Cardiac muscle cell (in vitro differentiated cells and primary cell): ENCODE measurements at places on chromosomes 7 and 10.

- H3K4me1 ChIP-seq = peaks cover 26% of the 10 kb centered on the region
- no peak overlapping the region for H3K4me3 ChIP-seq
- peak overlapping the region; percentile 1 for H3K27ac ChIP-seq
- H3K27me3 ChIP-seq = no peaks in the 10 kb centered on the region
- H3K36me3 ChIP-seq = peaks cover 10% of the 10 kb centered on the region
These were observed 3.2 kb upstream of the MRPS24 start for GRCh38 chr7:43872406-43873110.

GRCh38 chr10:26829810-26830515 is 30.8 kb downstream of the ABI1 start:
- H3K4me1 ChIP-seq = peaks cover 6% of the 10 kb centered on the region
- no peaks in the 10 kb centered on the region for H3K27me3 ChIP-seq
- H3K27ac ChIP-seq = no peak overlapping the region
- no peaks in the 10 kb centered on the region for H3K36me3 ChIP-seq
- no peak for DNase-seq

GRCh38 chr10:50470345-50470744 is 153.4 kb downstream of the SGMS1 start:
- DNase-seq = no peak
- H3K27me3 ChIP-seq = no peaks in the 10 kb centered on the region
- H3K4me1 ChIP-seq = peaks cover 24% of the 10 kb centered on the region
- no peak overlapping the region for H3K27ac ChIP-seq
- H3K4me3 ChIP-seq = no peak overlapping the region

GRCh38 chr7:159143780-159144757 is 598 bp downstream of the VIPR2 start:
- no peak overlapping the region for H3K27ac ChIP-seq
- H3K4me1 ChIP-seq = peaks cover 19% of the 10 kb centered on the region
- peak; percentile 50 for DNase-seq
- H3K4me3 ChIP-seq = peak overlapping the region; percentile 42

DNA sequence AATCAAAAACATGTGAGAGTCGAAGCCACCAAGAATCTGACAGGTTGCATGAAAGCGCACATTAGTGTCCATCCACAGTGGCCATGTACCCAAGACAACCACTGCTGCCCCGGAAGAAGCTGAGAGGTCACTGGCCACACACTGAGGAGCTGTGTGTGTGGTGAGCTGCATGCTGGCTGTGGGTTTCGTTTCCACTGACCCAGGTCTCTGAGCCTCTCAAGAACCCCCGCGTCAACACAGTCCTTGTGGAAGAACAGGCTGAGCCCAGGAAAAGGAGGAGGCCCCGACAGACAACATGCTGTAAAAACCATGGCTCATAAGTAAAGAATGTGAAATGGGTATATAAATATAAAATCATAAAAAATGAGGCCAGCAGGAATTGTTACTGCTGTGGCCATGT is 8.2 kb downstream of the VIPR2 start:
- H3K4me3 ChIP-seq = no peak overlapping the region
- DNase-seq = no peak
- H3K36me3 ChIP-seq = no peaks in the 10 kb centered on the region
- H3K27ac ChIP-seq = no peak overlapping the region
- H3K4me1 ChIP-seq = peaks cover 5% of the 10 kb centered on the region
